ENCODE measurements at places on chromosomes 4 and X. TPM values are rescaled to one million over a fixed set of nuclear protein-coding genes. Genes with fewer than 3 reads are reported as not detected.

AKAP14 gene
- total RNA-seq: not detected

DLG3 gene
- total RNA-seq: 2.0 TPM

ABCG2 gene
- total RNA-seq: 25.9 TPM

RHOXF2B gene
- total RNA-seq: not detected

MAGEA11 gene
- total RNA-seq: not detected

Data from A549 treated with DMSO at 1 μM for 4 hours (cell line).